ENCODE measurements at places on chromosomes 1 and 21.

DNA sequence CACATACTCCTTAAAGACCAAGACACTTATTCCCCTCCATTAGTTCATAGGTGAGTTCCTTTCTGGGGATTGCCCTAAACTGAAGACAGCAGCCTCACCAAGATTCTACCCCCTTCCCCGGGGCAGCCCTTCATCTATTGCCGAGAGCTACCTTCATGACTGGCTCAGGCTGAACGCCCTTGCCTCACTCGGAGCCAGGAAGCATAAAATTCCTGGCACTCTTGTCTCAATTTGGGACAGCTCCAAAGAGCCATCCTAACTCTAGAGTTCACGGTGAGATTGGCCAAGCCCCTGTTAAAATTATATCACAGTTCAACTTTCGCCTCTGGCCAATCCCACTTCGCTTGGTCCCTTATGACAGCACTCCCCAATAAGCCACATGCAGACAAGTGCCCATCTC, 113.0 kb upstream of the PROX1 start:
- no peak for DNase-seq

- DNase-seq: no peak
Measured at GRCh38 chr1:60541831-60542532, 468.4 kb upstream of the C1orf87 start.

- DNase-seq: no peak
Measured at GRCh38 chr1:39654291-39654690, 14.8 kb upstream of the HEYL start.

DNA sequence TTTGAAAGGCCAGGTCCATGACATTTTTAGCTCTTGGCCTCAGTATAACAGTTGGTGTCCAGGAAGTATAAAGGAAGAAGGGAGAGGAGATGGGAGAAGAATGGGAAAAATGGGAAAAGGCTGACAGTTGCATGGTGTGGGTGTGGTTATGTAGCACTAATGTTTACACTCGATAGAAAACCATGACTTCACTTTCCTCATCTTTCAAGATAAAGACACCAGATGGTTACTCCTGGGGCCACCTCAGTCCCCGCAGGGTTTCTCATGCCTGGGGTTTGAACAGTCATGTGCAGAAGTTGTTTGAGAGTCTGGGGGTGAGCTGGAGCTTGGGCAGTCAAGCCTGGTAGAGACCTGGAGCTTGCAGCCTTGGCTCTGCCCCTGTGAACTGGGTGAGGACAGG, 7.9 kb downstream of the PGBD2 start:
- no peak for DNase-seq

- no peak for DNase-seq
Measured at GRCh38 chr21:35338281-35338680, 289.2 kb upstream of the RUNX1 start.

DNA sequence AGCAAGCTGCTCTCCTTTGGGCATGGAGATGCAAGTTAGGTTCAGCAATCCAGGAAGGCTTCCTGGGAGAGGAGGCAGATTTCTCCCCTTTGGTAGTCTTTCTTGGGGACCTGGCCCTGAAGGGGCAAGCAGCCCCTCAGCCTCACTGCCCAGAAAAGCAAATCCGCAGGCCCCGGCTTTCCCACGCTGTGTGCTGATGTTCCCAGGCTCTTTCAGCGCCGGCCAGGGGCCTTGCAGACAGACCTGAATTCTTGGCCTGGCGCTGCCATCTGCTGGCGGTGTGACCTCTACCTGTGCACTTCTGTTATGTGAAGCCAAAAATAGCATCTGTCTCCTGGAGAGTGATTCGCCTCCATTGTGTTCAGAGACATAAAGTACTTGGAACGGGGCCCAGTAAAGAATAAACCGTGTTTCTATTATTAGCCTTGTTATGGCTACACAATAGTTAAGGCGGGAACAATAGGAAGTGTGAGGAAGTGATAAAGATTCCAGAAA, 64.8 kb downstream of the ALPL start:
- peak; percentile 96 for DNase-seq

GRCh38 chr1:218474128-218474527, 129.0 kb downstream of the TGFB2 start:
- no peak for DNase-seq

DNA sequence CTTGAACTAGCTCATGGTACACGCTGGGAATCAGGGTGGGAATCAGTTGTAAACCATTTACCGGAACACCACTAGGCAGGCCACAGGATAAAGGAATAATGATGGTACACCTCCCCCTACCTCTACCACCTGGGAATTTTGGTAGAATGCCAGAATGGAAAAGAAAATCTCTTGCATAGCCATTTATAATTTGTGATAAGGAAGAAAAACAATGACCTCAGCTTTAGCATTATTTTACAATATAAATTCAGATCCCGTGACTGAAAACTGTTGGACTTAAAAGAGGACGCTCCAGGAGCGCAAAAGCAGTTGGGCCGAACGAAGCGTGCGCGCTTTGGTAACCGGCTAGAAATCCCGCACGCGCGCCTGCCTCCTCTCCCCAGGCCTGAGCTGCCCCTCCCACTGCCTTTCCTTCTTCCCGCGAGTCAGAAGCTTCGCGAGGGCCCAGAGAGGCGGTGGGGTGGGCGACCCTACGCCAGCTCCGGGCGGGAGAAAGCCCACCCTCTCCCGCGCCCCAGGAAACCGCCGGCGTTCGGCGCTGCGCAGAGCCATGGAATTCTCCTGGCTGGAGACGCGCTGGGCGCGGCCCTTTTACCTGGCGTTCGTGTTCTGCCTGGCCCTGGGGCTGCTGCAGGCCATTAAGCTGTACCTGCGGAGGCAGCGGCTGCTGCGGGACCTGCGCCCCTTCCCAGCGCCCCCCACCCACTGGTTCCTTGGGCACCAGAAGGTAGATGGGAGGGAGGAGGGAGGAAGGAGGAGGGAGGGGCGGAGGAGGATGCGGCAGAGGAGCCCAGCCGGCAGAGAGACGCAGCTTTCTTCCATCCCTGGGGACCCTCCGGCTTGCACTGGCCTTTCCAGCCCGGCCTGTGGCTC, at the start of gene CYP4X1:
Gene CYP4X1 (plus strand): TSS at position 402 of the 873 bp plus-strand sequence. CDS start 149 bp downstream, at position 551.
- DNase-seq: no peak

DNA sequence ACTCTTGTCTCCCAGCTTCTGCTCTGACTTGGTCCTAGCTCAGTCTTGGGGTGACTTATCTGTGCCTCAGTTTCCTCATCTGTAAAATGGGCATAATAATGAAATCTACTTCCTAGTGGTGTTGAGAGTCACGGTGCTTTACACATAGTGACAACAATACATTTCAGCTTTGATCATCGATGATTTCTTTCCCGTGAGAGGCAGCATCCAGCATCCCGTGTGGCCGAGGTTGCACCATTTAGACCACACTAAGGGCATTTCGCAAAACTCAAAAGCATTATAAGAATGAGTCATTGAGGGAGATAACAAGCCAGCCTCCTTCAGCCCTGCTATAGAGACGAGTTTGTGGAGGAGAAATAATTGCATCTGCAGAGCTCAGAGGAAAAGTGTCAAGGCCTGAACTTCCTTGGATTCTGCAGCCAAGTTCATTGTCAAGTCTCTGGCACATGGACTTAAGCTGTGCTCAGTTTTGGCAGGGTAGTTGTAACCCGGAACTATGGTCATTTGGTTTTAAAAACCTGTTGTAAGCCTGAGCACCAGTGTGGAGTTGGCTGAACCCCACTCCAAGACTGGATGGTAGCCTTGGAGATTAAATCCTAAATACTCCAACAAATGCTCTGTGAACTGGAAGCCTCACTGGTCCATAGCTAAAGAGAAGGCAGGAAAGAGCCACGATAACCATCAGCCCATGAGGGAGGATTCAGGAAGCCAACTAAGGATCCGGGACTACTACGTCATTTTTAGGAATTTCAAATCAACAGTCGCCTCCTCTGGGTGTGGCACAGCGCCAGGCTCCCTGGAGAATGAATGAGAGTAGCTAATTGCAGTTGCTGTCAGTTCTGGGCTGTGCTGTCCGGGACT, 64.2 kb downstream of the TCP10L start:
- DNase-seq: peak; percentile 1

DNA sequence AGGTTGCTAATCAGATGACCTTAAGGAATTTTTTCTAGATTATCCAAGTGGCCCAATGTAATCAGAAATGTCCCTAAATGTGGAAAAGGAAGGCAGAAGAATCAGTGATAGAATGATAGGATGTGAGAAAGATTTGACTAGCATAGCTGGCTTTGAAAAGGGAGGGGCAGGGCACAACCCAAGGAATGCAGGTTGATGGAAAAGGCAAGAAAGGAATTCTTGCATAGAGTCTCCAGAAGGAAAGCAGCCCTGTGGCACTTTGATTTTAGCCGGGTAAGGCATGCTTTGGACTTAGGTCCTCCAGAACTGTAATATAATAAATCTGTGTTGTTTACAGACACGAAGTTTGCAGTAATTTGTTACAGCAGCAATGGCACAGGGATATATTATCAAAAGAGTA, 375.7 kb upstream of the B3GALT2 start:
- no peak for DNase-seq

DNA sequence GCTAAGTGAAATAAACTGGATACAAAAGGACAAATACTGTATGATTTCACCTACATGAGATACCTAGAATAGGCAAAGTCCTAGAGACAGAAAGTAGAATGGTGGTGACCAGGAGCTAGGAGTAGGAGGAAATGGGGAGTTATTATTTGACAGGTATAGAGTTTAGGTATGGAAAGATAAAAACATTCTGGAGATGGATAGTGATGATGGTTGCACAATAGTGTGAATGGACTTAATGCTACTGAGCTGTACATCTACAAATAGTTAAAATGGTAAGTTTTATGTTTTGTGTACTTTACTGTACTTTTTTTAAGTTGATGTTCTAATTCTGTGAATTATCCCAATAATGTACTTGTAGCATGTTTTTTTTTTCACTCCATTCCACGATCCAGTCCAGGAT, 59.5 kb upstream of the RALGPS2 start:
- DNase-seq: no peak

DNA sequence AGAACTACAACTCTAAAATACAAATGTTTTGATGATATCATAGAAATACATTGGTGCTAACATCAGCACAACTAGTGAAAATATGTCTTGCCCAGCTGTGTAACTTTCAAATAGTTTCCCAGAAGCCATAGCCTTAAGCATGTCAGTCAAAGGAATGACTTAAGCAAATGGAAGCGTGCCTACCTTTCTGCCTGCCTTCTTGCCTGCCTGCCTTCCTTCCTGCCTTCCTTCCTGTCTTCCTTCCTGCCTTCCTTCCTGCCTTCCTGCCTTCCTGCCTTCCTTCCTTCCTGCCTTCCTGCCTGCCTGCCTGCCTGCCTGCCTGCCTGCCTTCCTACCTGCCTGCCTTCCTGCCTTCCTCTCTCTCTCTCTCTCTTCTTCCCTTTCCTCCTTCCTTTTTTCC, 104.0 kb downstream of the PBX1 start:
- no peak for DNase-seq

GRCh38 chr21:44421901-44422840, 33.1 kb upstream of the LRRC3 start:
- no peak for DNase-seq

DNA sequence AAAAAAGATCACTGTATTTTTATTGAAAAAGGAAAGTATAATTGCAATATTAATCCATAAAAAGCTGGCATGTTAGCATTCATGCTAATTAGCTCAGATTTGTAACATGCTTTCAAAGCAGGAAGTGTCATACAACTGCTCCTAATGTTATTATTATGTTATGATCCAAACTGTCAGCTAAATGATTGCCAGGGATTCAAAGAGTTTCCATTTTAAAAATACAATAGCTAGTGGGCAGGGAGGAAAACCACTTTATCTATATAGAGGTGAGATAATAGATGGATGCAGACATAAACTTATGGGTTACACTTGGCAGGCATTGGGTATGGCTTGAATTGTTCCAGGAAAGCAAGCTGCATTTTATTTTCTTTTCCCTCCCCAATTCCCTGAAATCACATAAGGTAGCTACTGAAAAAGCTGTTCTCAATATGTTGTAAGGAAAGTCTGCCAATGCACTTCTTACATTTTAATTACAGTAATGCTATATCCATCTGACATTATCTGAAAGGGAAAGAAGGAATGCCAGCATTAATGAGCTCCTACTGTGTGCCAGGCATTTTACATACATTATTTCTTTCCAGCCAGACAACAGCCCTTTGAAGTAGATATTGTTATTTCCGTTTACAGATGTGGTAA, 9.8 kb upstream of the MYSM1 start:
- DNase-seq: peak; percentile 3

- DNase-seq: no peak
Measured at GRCh38 chr21:46061518-46061917, 36.4 kb upstream of the COL6A2 start.

DNA sequence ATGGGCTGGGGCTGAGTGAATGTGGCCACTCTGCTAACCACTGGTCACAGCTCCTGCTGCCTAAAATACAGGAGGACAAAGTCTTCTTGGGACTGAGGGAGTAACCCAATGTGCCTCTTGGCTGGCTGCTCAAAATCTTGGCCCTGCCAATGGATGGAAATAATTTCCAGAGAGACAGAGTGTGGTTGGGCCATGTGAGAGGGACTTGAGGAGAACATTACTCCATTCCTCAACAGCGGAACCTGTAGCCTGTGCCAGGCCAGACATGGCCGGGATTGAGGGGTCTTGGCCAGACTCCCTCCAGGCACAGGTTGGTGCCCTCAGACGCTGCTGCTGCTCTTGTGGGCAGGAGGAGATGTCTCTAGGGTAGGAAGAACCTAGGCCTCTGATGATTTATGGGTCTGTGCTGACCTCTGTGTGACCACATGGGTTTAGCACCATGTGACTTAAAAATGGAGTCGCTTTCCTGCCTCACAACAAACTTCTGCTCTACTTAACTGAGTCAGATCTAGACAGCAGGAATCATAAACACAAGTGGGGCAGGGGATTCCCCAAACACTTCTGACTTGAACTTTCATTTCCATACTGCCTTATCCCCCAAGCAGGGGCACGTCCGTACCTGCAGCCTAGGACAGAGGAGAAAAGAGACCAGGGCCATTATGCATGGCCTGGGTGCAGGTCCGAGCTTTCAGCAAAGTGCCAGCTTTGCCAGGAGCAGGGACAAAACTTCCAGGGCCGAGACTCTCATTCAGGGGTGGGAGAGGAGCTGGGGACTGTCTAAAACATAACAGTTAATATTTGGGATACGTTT, 79.2 kb downstream of the CD34 start:
- no peak for DNase-seq

DNA sequence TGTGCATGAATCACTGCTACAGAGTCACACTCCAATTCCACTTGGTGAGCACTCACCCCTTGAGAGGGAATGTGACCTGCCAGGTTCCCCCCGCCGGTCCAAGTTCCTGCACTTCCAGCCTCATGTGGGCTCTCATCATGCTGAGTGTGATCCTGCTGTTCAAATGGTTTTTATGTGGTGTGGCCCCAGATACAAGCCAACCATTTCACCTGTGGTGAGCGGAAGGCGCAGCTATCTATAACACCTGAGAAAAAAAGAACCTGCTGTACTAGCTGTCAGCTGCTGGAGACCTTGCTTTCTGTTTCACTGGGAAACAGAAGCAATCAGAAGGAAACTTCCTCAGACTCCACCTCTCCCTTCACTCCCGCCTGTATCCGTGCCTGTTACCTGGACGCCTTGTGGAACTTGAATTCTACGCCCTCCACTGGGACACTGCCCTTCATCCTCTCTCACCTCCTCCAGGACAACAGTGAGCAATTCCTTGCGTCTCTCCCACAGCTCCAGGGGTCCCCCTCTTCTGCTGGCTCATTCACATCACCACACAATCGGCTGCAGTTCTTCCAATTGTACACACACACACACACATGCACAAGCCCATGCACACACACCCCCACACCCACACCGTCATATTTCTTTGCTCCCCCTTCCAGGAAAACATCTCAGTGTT, 64.4 kb upstream of the RPL11 start:
- no peak for DNase-seq

All from NCI-H1092 treated with DMSO at 0.1 percent for 48 hours (cell line).